ENCODE measurements at places on chromosomes 12 and 14.

GRCh38 chr12:130977046-130977742 is 23.5 kb downstream of the ADGRD1 start:
- DNase-seq: no peak

GRCh38 chr12:67562513-67563287 is 85.8 kb upstream of the DYRK2 start:
- DNase-seq: no peak

DNA sequence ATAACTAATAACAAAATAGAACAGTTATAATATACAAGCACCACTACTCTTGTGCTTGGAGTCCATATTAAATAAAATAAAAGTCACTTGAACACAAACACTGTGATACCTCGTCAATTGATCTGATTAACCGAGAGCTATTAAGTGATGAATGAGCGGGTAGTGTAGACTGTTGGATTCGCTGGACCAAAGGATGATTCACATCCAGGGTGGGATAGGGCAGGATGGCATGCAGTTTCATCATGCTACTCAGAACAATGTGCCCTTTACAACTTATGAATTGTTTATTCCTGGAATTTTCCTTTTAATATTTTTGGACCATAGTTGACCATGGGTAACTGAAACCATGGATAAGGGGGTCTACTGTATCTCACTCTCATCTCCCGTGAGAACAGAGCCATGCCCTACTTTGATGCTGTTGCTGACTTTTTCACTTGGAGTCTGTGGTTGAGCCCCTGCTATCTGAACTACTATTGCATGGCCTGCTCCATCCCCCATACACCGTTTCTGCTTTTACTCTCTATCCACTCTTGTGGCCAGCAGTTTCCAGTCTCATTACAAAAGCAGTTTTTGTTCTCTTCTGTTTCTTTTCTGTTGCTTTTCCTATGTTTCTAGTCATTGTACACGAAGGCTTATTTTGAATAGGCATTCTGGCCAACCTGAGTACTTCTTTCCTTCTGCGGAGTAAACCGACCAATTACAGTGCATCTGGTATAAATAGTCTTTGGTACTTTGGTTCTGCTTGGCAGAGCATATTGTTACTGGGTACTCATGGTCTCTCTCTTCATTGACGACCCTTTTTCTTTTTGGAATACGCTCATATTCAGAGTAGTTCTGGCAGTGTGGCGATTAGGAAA is 12.2 kb downstream of the TMTC2 start:
- DNase-seq: no peak

DNA sequence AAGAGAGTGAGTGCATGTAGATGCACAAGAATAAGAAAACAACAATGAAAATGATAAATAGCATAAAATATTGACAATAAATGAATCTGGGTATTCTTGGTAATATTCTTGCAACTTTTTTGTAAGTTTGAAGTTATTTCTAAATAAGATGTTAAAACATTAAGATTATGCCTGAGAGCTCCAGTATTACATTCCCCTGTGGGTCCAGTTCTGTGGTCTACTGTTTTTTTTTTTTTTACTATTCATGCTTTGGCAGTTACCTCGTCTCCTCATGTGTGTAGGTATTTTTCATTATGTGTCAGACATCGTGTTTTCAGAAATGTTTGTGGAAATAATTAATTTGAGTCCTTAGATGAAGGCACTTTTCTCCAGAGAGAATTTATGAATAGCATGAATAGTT is 386.2 kb downstream of the AACS start:
- no peak for DNase-seq

- DNase-seq: no peak
Observed at GRCh38 chr14:21025371-21026273, 761 bp upstream of the NDRG2 start.

- DNase-seq: no peak
Observed at GRCh38 chr14:89565607-89566006, 148.6 kb upstream of the FOXN3 start.

GRCh38 chr12:70648191-70648590 is 11.0 kb upstream of the PTPRB start:
- DNase-seq: no peak

- no peak for DNase-seq
Observed at GRCh38 chr14:54189748-54190354, 207.0 kb upstream of the CDKN3 start.

DNA sequence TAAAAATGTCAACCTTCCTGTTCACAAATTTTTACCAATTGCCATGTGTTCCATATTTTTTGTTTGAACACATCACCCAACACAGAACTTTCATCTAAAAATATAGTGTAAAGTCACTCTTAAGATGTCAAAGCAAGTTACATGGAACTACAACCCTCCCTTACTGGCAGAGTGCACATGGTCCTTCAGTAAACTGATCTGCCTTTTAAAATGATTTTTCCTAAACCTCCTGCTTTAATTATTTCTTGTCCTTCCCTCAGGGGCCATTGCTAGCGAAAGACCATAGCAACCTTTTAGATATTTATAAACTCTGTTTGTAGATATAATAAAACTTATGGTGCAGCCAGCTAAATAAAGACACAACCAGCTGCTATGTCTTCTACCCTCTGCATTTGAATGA is 255.2 kb upstream of the FAR2 start:
- DNase-seq: no peak

- DNase-seq: no peak
Observed at GRCh38 chr14:78307671-78308070, 137.5 kb downstream of the NRXN3 start.

DNA sequence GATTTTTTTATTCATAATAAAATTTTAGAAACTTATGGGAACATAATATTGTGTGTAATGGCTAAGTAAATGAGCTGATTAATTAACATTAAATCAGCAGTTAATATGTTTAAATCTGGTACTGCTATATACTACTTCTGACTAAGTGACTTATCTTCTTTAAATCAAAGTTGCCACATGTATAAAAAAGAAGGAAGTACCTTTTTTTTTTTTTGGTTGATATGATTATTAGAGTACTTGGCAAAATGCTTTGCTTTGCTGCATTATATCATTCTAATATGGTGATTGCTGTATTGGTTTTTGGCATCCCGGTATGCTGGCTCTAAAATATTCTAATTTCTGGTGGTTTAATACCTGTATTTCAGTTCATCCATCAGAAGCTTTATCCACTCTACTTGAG is 319.1 kb upstream of the RGS6 start:
- DNase-seq: no peak

DNA sequence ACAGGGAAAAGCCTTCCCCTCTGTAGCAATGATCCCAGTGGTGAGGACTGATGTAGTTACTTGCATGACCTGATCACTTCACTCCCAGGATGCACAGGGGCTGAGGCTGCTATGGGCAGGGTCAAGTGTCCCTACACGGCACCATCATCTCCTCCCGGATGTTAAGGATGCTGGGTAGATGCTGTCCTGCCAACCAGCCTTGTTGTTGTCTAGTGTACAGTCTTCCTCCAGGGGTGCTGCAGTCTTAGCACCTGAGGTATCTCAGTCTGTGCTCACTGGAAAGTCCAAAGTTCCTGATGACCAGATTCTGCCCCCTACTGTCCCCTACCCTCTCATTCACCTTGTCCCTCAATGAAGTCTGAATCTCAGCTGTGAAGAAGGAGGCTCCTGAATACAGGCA is 20.1 kb downstream of the CPM start:
- no peak for DNase-seq

- DNase-seq: no peak
Observed at GRCh38 chr12:99915251-99916082, 69.3 kb downstream of the ANKS1B start.

- no peak for DNase-seq
Observed at GRCh38 chr12:82400819-82401218, 42.5 kb downstream of the METTL25 start.

- no peak for DNase-seq
Observed at GRCh38 chr14:70013271-70013873, 134.2 kb downstream of the SMOC1 start.
